ENCODE measurements at places on chromosomes 3 and 15.

DNA sequence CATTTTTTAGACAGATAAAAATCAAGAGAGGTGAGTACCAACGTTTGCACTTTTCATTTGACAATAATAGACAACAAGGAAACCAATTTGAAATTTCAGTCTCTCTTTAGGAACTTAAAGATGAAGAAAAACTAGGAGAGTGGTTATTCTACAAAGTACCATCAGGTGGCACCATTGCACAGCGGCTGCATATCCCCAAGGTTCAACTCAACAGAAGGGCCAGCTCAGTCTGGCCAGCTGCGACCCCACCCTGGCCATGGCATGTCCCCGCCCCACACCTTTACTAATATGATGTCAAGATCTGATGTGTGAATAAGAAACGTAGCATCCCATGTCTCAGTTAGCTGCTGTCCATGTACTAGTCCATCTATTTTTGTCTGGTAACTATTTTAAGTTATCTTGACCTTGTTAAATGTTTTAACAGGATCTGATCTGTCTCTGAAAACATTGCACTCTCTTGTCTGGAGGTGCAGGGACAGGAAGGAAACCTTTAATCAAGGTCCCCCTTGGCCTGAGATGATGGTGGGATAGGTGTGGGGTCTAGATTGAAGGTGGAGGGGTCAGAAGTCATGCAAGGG lies 35.5 kb upstream of the CGNL1 start:
- peaks cover 17% of the 10 kb centered on the region for H3K4me1 ChIP-seq
- H3K4me3 ChIP-seq, result no peak overlapping the region
- no peak overlapping the region for H3K27ac ChIP-seq
- peak; percentile 88 for DNase-seq
- no peaks in the 10 kb centered on the region for H3K27me3 ChIP-seq

- H3K27me3 ChIP-seq, result no peaks in the 10 kb centered on the region
- no peak overlapping the region for H3K4me3 ChIP-seq
- no peaks in the 10 kb centered on the region for H3K36me3 ChIP-seq
Measured at GRCh38 chr3:156643729-156644389, 30.5 kb upstream of the TIPARP start.

GRCh38 chr15:56528136-56528535 lies 63.2 kb upstream of the MNS1 start:
- H3K4me1 ChIP-seq, result peaks cover 3% of the 10 kb centered on the region
- DNase-seq, result no peak
- no peaks in the 10 kb centered on the region for H3K27me3 ChIP-seq

GRCh38 chr3:152269831-152270734 lies 1.4 kb downstream of the MBNL1 start:
- peak overlapping the region; percentile 76 for H3K27ac ChIP-seq

DNA sequence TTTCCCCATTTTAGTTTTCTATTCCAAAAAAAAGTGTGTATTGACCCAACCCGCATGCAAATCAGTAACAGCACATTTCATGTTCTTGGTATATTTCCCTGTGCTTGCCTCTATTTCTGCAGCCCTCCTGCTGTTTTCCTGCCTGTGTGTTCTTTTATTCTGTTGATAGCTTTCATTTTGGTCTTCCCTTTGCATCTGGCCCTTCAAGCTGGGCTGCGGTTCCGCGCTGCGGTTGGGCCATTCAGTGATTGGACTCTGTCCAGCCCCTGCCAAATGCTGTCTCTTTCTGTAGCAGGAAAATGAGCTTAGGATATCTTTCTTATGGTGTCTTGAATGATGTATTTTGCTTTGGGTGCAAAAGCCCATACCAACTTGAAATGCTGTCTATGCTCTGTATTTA lies 49.9 kb downstream of the ZNF621 start:
- no peaks in the 10 kb centered on the region for H3K27me3 ChIP-seq
- no peaks in the 10 kb centered on the region for H3K36me3 ChIP-seq
- H3K4me1 ChIP-seq, result no peaks in the 10 kb centered on the region
- no peak overlapping the region for H3K4me3 ChIP-seq
- no peak for DNase-seq
- no peak overlapping the region for H3K27ac ChIP-seq

DNA sequence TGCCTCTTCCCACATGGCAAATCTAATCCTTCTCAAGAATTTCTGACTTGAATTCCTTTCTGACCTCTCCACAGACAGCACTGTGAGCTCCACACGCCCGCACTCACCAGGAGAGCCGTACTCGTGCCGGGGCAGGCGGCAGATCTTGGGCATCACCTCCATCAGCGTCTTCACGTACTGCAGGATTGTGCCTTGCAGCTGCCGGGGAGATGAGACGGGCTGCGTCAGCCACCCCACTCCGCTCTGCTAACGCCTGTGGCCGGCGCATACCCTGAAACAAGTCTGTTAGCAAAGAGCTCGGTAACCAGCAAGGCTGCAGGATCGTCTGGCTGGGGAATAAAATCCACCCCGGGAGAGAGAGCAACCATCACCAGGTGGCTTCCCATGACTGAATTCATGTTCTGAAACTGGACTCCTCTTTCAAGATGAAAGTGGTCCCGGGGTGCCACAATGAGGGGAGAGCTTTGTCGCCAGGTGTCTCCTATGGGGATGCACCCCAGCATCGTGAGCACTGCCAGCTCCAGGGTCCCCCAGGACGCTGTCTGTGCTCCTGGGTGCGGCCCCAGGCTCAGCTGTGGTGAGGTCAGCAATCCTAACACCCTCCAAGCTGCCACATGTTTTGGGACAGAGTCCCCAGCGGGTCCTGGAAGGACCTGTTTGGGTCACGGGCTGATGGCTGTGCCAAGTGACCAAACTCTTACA lies 43.4 kb downstream of the NIPA2 start:
- no peak overlapping the region for H3K27ac ChIP-seq
- DNase-seq, result no peak
- H3K27me3 ChIP-seq, result no peaks in the 10 kb centered on the region
- peaks cover 45% of the 10 kb centered on the region for H3K36me3 ChIP-seq
- H3K4me1 ChIP-seq, result no peaks in the 10 kb centered on the region

- H3K36me3 ChIP-seq, result peaks cover 5% of the 10 kb centered on the region
- no peak overlapping the region for H3K4me3 ChIP-seq
- no peak for DNase-seq
- H3K27me3 ChIP-seq, result no peaks in the 10 kb centered on the region
Measured at GRCh38 chr15:60390231-60390630, 7.6 kb downstream of the ANXA2 start.

DNA sequence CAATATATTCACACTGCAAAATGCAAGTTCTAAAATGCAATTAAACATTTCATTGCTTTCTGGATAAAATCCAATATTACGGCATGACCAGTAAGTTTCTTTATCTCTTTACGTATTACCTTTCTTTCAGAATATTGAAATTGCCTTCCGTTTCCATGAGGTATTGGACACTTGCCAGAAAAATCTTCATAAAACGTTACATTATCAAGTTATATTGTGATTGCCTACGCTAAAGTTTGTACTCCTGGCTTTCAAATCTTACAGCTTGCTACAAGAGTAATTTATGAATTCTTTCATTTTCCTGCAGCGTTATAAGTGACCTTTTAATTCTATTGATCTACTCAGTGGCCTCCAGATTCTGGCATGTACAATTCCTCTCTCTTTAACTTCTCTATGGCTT lies 1349.3 kb downstream of the OTOL1 start:
- DNase-seq, result no peak
- no peak overlapping the region for H3K27ac ChIP-seq
- no peaks in the 10 kb centered on the region for H3K36me3 ChIP-seq
- no peak overlapping the region for H3K4me3 ChIP-seq
- no peaks in the 10 kb centered on the region for H3K4me1 ChIP-seq

DNA sequence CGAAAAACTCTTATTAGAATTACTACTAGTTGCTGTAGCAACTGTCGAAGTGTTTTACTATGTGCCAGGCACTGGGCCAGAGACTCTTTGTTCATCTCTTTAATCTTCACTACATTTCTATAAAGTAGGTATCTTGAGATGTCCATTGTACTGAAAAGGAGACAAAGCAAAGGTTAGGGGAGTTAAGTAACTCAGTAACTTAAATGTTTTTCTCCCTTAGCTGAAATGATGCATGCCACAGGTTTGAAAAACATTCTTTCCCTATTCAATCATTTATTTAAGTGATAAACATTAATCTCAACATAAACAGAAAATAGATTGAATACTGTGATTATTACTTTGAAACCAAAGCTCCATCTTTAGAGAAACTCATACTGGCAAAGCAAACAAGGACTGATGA lies 776.2 kb downstream of the FHIT start:
- H3K4me1 ChIP-seq, result no peaks in the 10 kb centered on the region
- H3K36me3 ChIP-seq, result no peaks in the 10 kb centered on the region
- H3K27ac ChIP-seq, result no peak overlapping the region
- H3K27me3 ChIP-seq, result no peaks in the 10 kb centered on the region
- no peak overlapping the region for H3K4me3 ChIP-seq

- peaks cover 8% of the 10 kb centered on the region for H3K27me3 ChIP-seq
- no peaks in the 10 kb centered on the region for H3K36me3 ChIP-seq
- no peak overlapping the region for H3K4me3 ChIP-seq
- no peak overlapping the region for H3K27ac ChIP-seq
- DNase-seq, result no peak
Measured at GRCh38 chr3:181735911-181736310, 24.2 kb downstream of the SOX2 start.
